NCI-H2081 treated with DMSO at 0.1 percent for 48 hours (cell line): ENCODE measurements at places on chromosomes 13 and 19.

GRCh38 chr13:33372251-33372919 lies 86.8 kb upstream of the STARD13 start:
- DNase-seq = no peak

GRCh38 chr19:58218899-58219298 lies 9.8 kb upstream of the ZNF544 start:
- peak; percentile 3 for DNase-seq

GRCh38 chr13:50055454-50055853 lies 40.2 kb downstream of the KCNRG start:
- no peak for DNase-seq

GRCh38 chr19:4378886-4379285 lies 21.5 kb downstream of the SH3GL1 start:
- DNase-seq = no peak

- no peak for DNase-seq
These were observed 120.7 kb upstream of the VSTM2B start for GRCh38 chr19:29404951-29405727.

DNA sequence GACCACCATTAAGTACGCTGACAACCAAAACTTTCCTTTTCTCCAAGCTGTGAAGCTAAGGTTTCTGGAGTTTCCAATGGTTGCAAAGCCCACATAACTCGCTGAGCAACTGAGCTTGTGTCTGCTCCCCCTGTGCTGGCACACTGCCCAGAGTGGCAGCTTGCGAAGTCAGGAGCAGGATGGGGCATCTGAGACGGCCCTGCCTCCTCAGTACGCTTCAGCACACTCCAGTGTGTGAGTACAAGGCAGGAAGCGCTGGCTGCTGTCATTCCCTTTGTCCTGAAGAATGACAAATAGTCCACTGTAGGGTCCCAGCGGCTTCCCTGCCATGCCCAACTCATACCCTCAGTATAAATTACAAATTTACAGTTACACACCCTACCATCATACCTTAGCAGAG lies 51.5 kb downstream of the SKA3 start:
- DNase-seq = peak; percentile 20

- DNase-seq = no peak
These were observed at the start of gene FGF21 for GRCh38 chr19:48755084-48755641. FGF21 (plus strand) TSS chr19:48755524; CDS start chr19:48756237, 713 bp downstream.

GRCh38 chr19:42110658-42111057 lies 21.6 kb downstream of the POU2F2 start:
- DNase-seq = no peak

GRCh38 chr19:408441-408901 lies 476 bp downstream of the C2CD4C start:
- DNase-seq = no peak

- no peak for DNase-seq
These were observed 1692.0 kb downstream of the SLITRK5 start for GRCh38 chr13:89363144-89363543.

- no peak for DNase-seq
These were observed 40.5 kb upstream of the NBEA start for GRCh38 chr13:34901572-34901971.

- DNase-seq = no peak
These were observed 9.8 kb upstream of the CLN5 start for GRCh38 chr13:76982061-76982460.

DNA sequence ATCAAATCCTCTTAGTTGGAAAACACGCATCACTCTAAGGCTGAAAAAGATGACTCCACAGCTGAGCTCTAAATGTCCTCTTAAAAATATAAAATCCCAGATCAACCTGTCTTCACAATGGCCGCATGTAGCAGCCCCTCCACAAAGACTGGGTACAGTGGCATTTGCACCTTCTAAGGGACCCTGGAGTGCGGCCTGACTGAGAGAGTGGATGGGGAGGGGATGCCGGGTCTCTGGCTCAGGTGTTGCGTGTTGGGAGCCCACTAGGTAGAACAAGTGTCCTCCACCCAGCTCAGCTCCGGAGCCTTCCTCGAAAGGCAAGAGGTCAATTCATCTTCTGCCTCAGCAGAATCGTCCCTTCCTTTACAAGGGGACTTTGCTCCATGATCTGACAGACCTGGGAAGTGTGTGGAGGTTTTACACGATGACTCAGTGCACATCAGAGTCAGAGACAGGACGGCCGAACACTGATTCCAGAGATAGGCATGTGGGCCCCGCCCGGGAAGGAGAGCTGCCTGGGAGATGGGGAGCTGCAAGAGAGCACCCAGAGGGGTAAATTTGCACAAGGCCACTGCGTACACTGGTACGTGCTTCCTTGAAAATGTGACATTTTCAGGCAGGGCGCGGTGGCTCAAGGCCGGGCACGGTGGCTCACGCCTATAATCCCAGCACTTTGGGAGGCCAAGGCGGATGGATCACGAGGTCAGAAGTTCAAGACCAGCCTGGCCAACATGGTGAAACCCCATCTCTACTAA lies 23.5 kb upstream of the SLC15A1 start:
- no peak for DNase-seq

GRCh38 chr19:16671652-16672274 lies 10.8 kb downstream of the TMEM38A start:
- DNase-seq = no peak

- DNase-seq = no peak
These were observed 492.4 kb downstream of the DACH1 start for GRCh38 chr13:71374471-71375049.

DNA sequence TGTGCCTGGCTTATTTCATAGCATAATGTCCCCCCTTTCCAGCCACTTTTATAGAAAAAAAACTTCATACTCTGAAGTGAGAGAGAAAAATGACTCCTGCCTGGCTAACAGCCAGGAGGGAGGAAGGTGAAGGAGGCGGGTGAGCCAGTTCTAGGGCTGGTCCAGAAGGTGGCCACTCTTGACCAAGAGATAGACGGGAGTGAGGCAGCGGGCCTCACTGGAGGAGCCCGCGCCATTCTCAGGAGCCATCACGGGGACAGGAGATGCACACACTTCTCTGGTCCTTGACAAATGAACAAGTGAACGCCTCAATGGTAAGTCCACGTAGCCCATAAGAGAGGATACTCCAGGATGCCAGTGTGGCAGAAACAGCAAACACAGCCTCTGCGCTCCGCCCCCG lies 231.4 kb downstream of the UQCRFS1 start:
- DNase-seq = no peak

DNA sequence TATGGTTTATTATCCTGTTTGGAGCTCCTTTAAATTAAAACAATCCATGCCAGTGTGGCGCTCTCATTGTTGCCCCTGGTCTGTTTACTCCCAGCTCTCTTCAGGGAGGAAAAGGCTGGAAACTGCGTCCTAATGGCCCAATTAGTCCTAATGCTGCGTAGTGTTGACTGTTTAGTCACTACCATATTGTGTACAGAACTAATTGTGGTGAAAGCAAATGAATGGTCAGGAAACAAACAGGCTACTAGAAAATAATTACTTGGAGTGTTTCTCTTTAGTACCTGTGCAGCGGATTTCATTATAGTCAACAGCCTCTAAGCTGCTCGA lies 54.5 kb upstream of the MTIF3 start:
- DNase-seq = peak; percentile 42

DNA sequence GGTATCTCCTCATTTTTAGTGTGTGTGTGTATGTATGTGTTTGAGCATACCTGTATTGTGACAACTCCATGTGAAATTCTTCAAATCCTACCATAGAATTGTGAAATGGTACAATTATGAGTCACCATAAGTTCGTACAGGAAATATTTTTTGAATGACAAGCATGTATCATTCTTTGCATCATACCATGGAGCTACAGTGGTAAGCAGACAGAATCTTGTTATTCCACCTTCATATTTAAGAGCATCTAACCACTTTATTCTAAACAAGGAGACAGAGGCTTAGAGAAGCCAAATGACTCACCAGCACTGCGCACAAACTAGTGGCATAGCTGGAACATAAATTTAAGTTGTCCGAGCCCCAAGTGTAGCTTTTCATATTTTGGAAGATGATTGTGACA lies 4.5 kb upstream of the EPSTI1 start:
- DNase-seq = no peak

- peak; percentile 54 for DNase-seq
These were observed 78.2 kb downstream of the GGACT start for GRCh38 chr13:100510208-100510957.

DNA sequence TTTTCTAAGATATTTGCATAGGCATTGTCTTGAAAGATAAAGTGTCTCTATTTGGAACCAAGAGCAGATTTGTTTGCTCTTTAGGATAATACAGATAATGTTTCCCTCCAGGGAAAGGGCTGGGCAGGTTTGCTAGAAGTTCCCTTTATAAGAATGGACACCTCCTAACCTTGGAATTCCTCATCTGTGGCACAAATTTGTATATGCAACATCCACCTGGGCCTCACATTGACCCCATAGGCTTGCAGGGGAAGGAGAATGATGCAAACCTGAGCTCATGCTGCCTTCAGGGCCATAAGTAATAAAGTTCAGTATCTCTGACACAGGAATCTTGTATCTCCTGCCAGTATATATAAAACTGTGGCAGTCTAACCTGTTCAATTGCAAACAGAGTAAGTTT lies 508.4 kb upstream of the MIR17HG start:
- DNase-seq = no peak

GRCh38 chr19:47022140-47022536 lies 2.5 kb downstream of the NPAS1 start:
- no peak for DNase-seq

GRCh38 chr19:14479309-14479974 lies 4.3 kb upstream of the PTGER1 start:
- no peak for DNase-seq

DNA sequence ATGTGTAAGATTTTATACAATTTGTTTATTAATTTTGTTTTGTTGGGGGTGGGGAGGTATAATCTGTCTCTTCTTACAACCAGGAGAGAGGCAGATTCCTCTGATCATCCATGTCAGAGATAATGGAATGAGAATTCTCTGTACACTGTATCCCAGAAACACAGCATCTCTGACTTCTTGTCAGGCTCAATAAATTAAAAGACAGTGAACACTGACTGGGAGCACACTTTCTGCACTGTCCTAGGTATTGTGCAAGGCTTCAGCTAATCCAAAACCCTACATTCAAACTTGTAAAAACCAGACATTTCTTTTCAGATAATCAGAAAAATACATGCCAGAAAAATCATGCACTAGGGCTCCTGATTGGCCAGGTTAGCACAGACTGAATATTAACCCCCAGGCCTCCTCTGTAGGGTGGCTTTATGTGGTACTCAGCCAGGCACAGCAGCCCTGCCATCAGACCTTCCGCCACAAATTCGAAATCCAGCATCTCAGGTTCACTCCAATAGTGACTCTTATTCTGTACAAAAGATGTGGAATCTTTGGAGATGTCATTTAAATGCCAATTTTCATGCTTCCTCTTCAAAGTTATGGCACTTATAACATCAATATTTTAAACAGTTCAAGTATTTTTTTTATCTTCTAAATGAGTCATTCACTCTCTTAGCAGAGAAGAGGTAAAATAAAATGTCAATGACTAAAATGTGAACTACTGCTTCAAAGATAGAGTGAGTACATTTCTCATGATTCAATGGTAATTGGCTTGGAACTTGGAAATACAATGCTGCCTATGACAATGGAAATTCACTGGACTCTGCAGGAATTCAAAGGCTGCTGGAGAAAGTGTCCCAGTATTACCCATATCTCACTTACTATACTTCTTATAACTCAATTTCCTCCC lies 211.5 kb downstream of the KLF12 start:
- no peak for DNase-seq

DNA sequence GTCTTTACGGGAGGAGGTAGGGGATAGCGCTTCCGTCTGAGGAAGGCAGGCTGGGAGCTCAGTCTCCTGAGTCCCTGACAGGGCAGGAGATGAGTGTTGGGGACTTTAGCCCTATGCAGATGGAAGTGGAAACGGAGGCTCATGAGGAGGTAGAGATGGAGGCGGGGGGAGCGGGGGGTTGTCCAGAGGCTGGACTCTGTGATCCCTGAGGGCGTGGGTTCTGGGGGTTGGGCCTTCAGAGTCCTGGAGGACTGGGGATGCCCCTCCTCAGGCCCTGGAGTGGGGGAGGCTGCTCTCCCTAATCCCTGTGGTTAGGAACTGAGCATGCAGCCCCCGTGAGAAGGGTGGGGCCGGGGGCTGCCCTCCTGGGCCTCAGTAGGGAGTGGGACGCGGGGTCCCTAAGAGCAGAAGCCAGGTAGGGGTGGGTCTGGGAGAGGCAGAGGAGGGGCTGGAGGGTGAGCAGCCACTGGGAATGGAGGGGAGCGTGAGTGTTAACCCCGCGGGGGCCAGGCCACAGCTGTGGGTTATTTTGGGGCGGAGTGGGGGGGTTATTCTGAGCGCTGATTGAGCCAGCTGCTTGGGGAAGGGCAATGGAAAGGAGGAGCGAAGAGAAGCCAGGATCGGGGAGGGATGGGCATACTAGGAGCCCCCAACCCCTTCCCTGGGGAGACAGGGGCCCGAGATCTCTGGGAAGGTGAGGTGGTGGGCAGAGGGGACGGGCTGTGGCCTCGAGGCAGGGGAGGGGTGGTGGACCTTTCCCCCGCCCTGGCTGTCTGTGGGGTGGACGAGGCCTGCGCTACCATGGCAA lies 2.8 kb downstream of the GRIN2D start:
- no peak for DNase-seq

- no peak for DNase-seq
These were observed 626 bp upstream of the BCL3 start for GRCh38 chr19:44747739-44748425.

- no peak for DNase-seq
These were observed 145.9 kb downstream of the NUFIP1 start for GRCh38 chr13:44843403-44843802.

DNA sequence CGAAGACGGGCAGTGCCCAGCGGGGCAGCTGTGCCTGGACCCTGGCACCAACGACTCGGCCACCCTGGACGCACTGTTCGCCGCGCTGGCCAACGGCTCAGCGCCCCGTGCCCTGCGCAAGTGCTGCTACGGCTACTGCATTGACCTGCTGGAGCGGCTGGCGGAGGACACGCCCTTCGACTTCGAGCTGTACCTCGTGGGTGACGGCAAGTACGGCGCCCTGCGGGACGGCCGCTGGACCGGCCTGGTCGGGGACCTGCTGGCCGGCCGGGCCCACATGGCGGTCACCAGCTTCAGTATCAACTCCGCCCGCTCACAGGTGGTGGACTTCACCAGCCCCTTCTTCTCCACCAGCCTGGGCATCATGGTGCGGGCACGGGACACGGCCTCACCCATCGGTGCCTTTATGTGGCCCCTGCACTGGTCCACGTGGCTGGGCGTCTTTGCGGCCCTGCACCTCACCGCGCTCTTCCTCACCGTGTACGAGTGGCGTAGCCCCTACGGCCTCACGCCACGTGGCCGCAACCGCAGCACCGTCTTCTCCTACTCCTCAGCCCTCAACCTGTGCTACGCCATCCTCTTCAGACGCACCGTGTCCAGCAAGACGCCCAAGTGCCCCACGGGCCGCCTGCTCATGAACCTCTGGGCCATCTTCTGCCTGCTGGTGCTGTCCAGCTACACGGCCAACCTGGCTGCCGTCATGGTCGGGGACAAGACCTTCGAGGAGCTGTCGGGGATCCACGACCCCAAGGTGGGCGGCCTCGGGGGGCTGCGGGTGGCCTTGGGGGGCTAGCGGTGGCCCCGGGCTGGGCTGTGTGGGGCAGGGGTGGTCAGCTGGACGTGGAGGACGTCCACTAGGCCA lies 4.8 kb downstream of the GRIN3B start:
- DNase-seq = no peak

GRCh38 chr13:74651121-74651520 lies 516.9 kb upstream of the KLF12 start:
- DNase-seq = no peak

- no peak for DNase-seq
These were observed 96.6 kb upstream of the POSTN start for GRCh38 chr13:37695200-37695599.
